ENCODE measurements at places on chromosomes 2 and 18.

GRCh38 chr2:148990968-148991367, 47.5 kb upstream of the LYPD6B start:
- DNase-seq, result no peak

DNA sequence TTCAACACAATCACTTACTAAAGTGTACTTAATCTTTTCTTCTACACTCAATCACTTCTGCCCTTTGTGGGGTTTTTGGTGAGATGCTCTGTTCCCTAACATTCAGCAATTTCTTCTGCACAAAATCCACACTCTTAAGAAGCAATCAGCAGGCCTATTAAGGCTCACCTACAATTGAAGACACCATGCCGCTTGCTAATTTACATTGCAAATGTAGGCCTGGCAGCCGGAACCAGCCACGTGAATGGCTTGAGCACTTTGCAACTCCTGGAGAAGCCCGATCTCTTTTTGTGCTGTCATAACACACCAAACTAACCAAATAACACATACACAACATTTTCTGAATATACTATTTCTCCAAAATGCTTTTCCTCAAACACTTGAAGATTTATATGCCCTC, 66.3 kb downstream of the NYAP2 start:
- DNase-seq, result no peak

DNA sequence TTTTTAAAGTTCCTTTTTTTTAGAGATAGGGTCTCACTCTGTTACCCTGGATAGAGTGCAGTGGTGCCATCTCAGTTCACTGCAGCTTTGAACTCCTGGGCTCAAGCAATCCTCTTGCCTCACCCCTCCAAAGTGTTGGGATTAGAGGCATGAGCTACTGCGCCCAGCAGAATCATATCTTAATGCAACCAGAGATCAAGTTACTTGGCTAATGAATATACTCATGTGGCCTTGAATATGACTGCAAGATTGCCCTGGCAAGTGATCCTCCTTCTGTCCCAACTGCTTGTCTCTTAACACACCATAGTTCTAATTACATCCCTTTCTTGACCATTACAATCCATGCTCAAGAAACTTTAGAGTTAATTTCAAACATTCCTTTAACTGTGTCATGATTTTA, 133.5 kb downstream of the SRBD1 start:
- no peak for DNase-seq

- DNase-seq, result no peak
Measured at GRCh38 chr18:35736696-35737095, 155.2 kb downstream of the GALNT1 start.

DNA sequence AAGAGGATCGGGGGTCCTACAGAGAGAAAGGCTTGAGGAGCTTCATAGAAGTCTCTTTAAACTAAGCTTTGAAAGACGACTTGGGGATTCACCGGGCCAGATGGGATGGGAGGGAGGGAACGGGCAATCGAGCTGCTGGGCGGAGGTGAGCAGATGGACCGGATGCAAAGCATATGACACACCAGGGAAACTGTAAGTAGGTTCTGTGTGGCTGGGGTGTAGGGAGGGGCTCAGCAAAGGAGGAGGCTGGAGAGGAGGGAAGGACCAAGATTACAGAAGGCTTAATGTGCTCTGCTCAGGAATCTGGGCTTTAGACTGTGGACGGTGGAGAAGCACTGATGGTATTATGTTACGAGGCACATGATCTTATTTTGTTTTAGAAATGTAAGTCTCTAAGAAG, 131.5 kb downstream of the MAIP1 start:
- DNase-seq, result no peak

GRCh38 chr2:199278099-199278498, 179.6 kb downstream of the SATB2 start:
- DNase-seq, result no peak

All from hematopoietic multipotent progenitor cell treated with erythropoietin and hydrocortisone succinate and interleukin-3 and kit ligand, for 6 days (in vitro differentiated cells).